ENCODE measurements at places on chromosomes 13 and 19.

GRCh38 chr13:41457589-41458186, 338 bp downstream of the RGCC start:
- DNase-seq, result no peak

GRCh38 chr19:42528354-42529247, at the start of gene CEACAM1:
TSS of gene CEACAM1 (minus strand) at chr19:42528481. CDS start at chr19:42528374, 107 bp downstream.
- DNase-seq, result peak; percentile 60

GRCh38 chr19:1070576-1070930, 3.6 kb downstream of the ARHGAP45 start:
- no peak for DNase-seq

- DNase-seq, result no peak
Observed at GRCh38 chr13:43054803-43055802, 31.7 kb downstream of the DNAJC15 start.

GRCh38 chr19:53992211-53992610, 774 bp downstream of the CACNG6 start:
- no peak for DNase-seq

DNA sequence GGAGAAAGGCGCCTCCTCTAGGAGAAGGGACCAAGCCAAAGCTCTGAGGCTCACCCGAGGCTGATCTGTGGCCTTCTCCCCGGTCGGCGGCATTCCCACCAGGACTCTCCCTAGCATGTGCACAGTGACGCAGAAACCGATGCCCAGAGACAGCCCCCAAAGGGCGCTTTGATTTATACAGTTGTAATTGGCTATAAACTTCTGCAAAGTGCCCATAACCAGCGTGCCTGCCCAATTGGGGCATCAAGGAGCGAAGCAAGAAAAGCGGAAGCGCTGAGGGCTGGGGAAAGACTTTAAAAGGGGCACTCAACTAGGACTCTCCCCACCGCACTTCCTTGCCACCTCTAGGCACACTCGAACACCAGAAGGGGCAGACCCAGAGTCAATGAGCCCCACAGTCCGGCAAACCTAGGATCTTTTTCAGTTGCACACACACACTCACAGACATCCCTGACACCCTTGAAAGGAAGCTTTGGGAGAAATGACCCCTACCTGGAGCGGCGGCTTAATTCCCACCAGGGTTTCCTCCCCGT, 1.8 kb downstream of the CDX2 start:
- no peak for DNase-seq

- no peak for DNase-seq
Observed at GRCh38 chr13:113545455-113545930, 39.1 kb upstream of the TFDP1 start.

GRCh38 chr19:2294687-2295335, 12.8 kb upstream of the PEAK3 start:
- DNase-seq, result no peak

DNA sequence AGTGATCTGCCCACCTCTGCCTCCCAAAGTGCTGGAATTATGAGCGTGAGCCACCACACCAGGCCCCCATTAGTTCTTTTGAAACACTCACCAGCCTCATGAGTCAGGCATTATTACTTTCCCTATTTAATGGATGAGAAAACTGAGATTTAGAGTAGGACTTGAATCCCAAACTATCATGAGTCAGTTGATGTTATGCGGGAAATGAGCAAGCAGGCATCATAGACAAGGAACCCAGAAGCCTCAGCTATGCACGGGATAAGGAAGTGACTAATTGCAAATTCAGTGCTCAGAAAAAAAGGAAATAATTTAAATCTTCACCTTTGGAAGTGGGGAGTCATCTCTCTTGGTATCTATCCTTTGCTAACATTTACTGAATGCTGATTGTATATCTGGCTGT, 217.5 kb downstream of the ABCC4 start:
- DNase-seq, result no peak

DNA sequence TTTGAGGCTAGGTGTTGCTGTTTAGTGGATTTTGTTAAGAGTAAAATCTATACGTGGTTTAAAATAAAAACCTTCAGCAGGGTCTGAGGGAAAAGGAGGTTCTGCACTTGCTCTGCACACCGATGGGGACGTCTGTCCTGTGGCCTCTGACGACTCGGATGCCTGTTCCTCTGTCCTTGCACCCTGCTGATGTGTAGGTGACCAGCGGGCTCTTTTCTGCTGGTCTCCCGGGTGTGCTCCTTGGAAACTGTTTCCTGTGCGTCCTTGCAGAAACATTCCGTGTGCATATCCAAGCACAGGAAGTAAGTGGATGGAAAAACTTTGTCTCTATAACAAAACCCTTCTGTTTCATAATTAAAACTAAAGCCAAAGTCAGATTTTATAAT, 3.8 kb downstream of the ATP4B start:
- no peak for DNase-seq

- no peak for DNase-seq
Observed at GRCh38 chr13:87872813-87873212, 201.6 kb downstream of the SLITRK5 start.

DNA sequence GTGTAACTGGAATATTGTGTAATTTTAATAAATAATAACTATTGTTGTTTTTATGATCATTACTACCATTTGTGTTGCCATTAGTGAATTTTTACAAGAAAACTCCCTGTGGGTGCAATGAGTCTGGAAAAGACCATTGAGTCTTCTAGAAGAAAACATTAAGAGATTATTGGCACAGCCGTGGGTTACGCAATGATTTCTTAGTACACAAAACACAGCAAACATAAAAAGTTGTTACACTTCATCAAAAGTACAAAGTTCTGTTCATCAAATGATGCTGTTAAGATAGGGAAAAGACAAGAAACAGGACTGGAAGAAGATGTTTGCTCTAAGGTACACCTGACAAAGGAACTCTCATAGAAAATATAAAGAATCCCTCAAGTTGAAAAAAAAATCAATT, 41.6 kb downstream of the ZNF331 start:
- no peak for DNase-seq

DNA sequence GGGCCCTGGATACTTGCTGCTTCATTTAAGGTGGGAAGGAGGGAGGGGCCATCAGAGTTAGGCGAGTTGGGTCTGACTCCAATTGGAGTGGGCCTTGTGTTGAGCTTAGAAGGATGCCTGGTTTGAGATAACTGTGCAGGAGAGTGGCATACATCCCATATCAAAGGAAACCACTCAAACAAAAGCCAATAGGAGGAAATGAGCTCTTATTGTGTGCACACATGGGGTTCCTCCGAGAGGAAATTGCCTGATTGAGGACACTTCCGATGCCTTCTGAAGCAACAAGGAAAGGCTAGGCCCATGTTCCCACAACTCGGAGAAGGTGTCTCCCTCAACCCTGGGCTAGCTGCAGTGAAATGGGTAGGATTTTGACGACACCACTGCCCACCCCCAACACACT, 19.6 kb downstream of the MBNL2 start:
- DNase-seq, result no peak

- no peak for DNase-seq
Observed at GRCh38 chr13:52001120-52001731, 10.0 kb downstream of the ATP7B start.

DNA sequence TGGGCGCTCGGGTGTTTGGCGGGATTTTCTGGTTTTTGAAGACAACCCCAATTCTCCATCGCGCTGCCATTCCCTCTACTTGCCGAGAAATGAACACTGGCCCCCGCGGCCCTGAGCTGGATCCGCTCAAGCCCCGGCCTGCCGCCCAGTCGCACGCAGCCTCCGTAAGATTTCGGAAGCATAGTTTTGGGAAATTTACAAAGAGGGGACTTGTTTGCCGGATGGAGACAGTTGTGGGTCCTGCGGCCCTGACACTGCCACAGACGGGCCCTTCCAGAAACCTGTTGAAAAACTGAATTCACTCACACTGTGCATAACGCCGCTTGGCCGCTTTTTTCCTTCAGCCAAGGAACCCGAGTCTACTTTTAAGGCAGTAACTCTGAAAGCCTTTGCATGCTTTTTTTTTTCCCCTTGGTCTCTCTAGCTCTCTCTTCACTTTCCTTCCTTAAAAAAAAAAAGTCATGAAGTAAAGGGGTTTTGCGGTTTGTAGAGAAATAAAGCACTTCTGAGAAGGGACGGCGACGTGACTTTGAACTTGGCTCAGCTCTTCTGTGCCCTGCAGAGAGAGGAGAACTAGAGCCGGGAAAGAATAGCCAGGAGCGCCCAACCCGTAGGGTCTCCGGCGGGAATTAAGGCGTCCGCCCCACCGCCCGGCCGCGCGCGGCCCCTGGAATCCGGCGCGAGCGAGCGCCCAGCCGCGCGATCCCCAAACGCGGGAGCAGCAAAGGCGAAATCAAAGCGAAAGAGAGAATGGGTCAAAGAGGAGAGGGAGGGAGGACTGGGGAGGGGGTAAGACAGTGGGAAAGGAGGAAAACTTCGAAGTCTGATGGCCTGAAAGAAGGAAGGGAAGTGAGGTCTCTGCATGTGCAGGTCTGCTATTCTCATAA, 3.4 kb upstream of the ZIC2 start:
- no peak for DNase-seq

DNA sequence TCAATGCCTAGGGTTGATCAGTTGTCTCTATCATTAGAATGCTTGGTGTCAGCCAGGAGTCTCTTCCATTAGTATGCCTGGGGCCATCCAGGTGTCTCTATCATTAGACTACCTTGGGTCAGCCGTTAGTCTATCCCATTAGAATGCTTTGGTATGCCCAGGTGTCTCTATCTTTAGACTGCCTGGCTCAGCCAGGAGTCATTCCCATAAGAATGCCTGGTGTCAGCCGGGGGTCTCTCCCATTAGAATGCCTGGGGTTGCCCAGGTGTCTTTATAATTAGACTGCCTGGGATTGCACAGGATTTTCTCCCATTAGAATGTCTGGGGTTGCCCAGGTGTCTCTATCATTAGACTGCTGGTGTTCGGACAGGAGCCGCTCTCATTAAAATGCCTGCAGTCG, 1442.9 kb downstream of the UQCRFS1 start:
- no peak for DNase-seq

DNA sequence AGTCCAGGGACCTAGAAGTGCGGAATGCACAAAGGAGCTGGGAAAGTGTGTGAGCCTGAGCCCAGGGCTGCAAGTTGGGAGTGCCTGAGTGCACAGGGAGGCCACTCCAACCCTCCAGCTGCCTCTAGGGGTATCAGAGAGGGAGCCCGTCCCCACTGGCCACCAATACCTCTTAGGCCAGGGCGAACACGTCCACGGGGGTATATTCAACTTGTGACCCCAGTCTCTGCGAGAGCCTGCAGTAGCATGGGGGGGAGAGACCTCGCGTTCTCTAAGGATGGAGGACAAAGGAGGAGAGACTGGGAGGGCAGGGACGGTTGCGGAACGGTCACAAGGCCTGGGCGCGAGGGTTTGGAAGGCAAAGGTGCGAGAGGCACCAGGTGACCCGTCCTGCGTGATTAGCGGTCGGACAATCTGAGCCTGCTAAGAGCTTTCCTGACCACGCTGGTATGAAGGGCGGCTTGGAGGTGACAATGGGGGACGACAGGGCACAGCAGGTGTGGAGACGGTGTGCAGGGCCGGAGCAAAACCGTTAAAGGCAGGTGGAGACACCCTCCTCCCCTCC, 676 bp downstream of the CD320 start:
- peak; percentile 59 for DNase-seq

GRCh38 chr13:56773148-56773547, 367.6 kb upstream of the PRR20A start:
- DNase-seq, result no peak

DNA sequence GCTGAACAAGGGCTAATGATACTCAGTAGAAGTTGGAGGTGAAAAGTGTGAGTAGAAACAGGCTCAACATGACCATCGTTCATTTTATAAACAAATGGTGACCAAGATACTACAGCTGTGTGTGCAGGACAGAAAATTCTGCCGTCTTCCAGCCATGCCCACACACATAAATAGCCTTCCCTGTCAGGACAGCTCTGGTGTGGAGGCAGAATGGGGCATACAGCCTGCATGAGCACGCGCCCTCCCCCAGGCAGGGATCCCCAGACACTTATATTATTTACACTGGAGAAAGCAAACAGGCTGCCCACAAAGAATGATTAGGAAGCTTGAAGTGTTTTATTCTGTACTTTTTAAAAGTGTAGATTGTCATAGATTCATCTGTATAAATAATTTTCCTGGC, 20.4 kb downstream of the GJA3 start:
- DNase-seq, result no peak

- no peak for DNase-seq
Observed at GRCh38 chr13:24282256-24282655, 27.1 kb upstream of the C1QTNF9 start.

GRCh38 chr19:38122402-38123093, 101.5 kb downstream of the DPF1 start:
- DNase-seq, result no peak

DNA sequence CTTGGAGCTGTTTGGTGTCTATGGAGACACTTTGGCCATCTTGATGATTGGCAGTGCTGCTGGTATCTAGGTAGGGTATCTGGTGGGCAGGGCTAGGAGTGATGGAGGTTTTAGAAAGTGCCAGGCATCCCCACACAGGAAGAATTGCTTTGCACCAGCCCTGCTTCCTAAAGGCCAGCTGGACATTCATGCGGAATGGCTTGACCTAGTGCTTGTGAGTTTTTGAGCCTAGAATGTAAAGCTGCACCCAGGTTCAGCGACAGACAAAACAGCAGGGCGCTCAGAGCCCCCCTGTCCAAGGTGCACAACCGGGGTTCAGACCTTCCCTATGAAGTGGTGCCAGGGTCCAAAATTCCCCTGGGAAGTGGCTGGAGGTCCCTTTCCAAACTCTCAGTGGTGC, 93.1 kb downstream of the ING1 start:
- no peak for DNase-seq

DNA sequence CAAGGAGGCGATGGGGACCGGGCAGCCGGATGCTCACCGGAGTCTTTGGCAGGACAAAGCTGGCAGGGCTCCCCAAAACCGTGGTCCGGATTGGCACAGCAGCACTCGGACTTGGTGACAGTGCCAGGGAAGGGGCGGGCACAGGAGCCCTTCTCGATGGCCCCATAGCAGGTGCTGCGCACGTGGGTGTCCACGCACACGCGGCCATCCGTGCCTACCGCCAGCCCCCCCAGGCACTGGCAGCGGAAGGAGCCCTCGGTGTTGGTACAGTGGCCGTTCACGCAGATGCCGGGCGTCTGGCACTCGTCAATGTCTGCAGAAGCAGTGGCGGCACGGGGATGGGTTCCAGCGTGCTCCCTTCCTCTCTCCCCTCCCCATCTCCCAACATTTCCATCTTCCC, 17.9 kb downstream of the FBN3 start:
- DNase-seq, result no peak

- DNase-seq, result no peak
Observed at GRCh38 chr13:24267274-24267673, 42.1 kb upstream of the C1QTNF9 start.

DNA sequence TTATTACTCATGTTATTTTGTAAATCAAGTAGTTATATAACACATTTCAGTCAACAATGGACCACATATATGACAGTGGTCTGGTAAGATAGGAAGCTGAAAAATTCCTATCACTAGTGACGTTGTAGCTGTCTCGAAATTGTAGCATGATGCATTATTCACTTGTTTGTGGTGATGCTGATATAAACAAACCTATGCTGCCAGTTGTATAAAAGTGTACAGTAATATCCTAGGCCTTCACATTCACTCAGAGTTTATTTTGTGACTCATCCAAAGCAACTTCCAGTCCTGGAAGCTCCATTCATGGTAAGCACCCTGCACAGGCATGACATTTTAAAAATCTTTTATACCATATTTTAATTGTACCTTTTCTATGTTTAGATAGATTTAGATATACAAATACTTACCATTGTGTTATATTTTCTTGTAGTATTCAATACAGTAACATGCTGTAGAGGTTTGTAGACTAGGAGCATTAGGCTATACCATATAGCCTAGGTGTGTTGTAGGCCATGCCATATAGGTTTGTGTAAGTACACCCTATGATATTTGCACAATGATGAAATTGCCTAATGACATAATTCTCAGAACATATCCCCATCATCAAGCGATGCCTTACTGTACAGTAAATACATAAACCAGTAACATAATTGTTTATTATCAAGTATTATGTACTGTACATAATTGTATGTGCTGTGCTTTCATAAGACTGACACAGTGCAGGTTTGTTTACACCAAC, 49.3 kb downstream of the IFT88 start:
- DNase-seq, result no peak

Measured in ascending aorta (tissue), 2 donors.